ENCODE measurements at places on chromosomes 2 and 18.

- DNase-seq: no peak
Measured at GRCh38 chr2:567496-567864, 109.7 kb downstream of the TMEM18 start.

- no peak for DNase-seq
Measured at GRCh38 chr2:58553937-58554336, 312.8 kb upstream of the FANCL start.

- no peak for DNase-seq
Measured at GRCh38 chr2:206154197-206154596, 5.0 kb downstream of the NDUFS1 start.

GRCh38 chr2:154452906-154453493 is 245.5 kb upstream of the KCNJ3 start:
- no peak for DNase-seq

- DNase-seq: no peak
Measured at GRCh38 chr2:174654419-174654941, 56.9 kb upstream of the WIPF1 start.

- peak; percentile 13 for DNase-seq
Measured at GRCh38 chr2:134603966-134604365, 114.8 kb downstream of the TMEM163 start.

- no peak for DNase-seq
Measured at GRCh38 chr2:241728627-241729026, 5.8 kb upstream of the D2HGDH start.

GRCh38 chr2:43524177-43524965 is 71.5 kb downstream of the THADA start:
- DNase-seq: no peak

GRCh38 chr2:96109931-96110511 is 6.3 kb downstream of the ADRA2B start:
- no peak for DNase-seq

DNA sequence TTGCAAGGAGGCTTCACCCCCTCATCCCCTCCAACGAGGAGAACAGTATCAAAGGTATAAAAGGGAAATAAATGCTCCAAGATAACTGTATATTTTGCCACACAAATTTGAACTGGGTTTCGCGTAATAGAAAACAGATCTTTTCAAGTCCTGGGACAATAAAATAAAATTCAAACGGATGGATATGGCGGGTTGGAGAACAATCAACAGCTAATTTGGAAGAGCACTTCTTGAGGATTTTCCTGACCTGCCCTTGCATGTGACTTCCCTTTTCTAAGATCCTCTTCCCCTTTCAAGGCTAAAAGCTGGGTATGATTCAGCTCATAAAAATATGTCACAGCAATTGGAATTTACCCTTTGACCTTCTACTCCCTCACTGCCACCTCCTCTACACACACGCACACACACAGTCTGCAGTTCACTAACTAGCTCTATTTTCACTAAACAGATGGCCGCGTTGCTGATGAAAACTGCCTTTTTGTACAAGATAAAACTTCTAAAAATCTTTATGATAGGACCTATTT is 386.9 kb downstream of the FIGN start:
- DNase-seq: peak; percentile 33

GRCh38 chr2:81445176-81445575 is 1140.6 kb upstream of the LRRTM1 start:
- DNase-seq: no peak

DNA sequence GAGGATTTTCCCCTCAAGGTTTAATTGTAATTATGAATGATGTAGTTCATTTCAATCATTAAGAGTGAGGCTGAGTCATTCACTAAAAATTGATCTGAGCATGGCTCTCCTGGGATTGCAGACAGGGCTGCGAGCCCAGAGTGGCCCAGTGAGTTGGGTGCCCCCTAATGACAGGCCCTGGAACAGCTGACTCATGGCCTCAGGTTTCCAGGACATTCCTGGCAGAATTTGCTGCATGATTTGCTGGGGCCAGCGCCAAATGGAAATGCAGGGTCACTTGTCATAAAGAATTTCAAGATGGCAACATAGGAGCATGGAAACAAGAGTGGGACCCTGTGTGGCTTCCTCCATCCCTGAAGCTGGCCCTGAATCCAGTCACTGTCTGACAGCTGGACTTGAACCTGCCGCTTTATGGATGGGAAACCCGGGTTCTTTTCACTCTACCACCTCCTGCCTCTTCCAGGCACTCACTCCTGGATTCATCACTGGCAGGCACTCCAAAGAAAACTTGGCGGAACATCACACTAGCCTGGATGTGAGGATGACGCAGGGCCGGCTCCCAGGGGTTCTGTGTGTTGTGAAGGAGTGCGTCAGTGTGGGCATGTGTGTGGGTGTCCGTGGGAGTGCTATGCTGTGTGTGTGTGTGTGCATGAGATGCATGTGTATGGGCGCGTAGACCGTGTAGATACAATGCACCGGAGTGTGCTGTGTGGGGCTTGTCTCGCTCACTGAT is 15.2 kb downstream of the OTOF start:
- peak; percentile 45 for DNase-seq

GRCh38 chr2:175068534-175068933 is 63.4 kb upstream of the CHN1 start:
- DNase-seq: no peak

DNA sequence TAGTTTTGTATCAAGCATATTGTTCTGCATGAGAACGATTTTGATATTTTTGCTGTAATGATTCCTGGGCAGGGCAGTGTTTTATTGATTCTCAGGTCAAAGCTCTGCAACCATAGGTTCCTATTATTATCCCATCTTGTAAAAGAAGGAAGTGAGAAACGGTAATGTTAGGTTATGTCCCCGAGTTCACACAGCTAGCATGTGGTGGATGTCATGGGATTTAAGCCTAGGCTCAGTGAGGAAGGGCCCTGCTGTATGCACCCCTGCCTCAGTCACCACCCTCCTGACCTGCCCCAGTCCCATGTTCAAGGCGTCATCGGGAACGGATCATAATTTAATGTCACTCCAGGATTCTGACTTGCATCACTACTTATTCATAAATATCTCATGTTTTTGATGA is 10.7 kb downstream of the ACP1 start:
- no peak for DNase-seq

DNA sequence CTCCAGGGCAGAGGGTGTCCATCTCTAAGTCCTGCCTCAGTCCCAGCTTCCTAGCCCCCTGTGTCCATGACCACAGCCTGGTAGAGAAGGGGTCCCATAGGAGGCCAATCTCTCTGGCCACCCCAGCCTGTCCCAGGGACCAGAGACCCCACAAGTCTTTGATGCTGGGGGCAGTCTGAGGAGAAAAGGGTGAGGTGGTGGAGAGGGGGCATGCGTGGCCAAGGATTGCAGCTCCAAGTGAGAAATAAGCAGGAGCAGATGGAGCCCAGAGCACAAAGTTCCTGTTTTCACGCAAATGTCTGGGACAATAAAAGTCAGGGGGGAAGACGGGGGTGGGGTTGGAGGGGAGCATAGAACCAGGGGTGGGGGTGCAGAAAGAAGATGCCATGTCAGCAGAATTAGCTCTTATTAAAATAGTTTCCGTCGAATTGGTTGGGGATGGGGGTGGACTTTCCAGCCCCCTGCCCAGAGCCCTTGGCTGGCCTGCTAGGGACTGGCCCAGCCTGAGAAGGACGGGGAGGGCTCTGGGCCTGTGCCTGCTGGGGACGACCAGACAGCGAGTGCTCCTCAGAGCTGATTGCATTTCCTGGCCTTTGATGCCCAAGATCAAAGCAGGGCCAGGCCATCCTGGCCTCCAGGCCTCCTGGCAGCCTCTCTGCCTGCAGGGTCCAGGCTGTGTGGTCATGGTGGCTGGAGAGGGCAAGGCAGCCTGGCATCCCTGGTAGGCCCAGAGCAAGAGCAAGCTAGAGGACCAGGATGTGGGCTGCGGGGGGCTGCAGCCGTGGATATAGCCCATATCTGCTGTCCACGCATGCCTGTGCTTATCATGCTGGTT is 337.1 kb downstream of the DYSF start:
- DNase-seq: no peak

GRCh38 chr2:23204685-23205242 is 180.2 kb upstream of the KLHL29 start:
- DNase-seq: no peak

GRCh38 chr2:45323344-45323743 is 287.7 kb downstream of the SRBD1 start:
- DNase-seq: no peak

GRCh38 chr2:42890791-42891355 is 98.5 kb upstream of the HAAO start:
- no peak for DNase-seq

- no peak for DNase-seq
Measured at GRCh38 chr18:23682045-23682444, 7.2 kb upstream of the LAMA3 start.

GRCh38 chr2:176488431-176488830 is 219.2 kb downstream of the MTX2 start:
- no peak for DNase-seq

GRCh38 chr2:109336296-109336695 is 207.3 kb downstream of the SH3RF3 start:
- DNase-seq: no peak

GRCh38 chr2:63058144-63058920 is 7.7 kb downstream of the OTX1 start:
- DNase-seq: no peak

- no peak for DNase-seq
Measured at GRCh38 chr2:167575276-167575675, 672.1 kb downstream of the STK39 start.

GRCh38 chr2:102726128-102727087 is 35.4 kb upstream of the TMEM182 start:
- DNase-seq: no peak

- DNase-seq: no peak
Measured at GRCh38 chr2:138137949-138138348, 173.7 kb downstream of the HNMT start.

GRCh38 chr2:113720167-113720566 is 36.3 kb downstream of the SLC35F5 start:
- DNase-seq: no peak

DNA sequence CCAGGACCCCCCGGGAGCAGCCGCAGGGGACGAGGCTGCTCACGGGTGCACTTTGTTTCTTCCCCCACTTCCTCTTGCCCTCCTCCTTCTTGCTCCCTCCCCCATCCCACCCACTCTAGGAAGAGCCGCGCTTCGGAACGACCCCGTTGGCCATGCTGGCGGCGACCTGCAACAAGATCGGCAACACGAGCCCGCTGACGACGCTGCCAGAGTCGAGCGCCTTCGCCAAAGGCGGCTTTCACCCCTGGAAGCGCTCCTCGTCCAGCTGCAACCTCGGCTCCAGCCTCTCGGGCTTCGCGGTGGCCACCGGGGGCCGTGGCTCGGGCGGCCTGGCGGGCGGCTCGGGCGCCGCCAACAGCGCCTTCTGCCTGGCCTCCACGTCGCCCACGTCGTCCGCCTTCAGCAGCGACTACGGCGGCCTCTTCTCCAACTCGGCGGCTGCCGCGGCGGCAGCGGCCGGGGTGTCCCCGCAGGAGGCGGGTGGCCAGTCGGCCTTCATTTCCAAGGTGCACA is 1.3 kb downstream of the SP9 start:
- peak; percentile 65 for DNase-seq

GRCh38 chr2:2232167-2232566 is 98.9 kb downstream of the MYT1L start:
- no peak for DNase-seq

DNA sequence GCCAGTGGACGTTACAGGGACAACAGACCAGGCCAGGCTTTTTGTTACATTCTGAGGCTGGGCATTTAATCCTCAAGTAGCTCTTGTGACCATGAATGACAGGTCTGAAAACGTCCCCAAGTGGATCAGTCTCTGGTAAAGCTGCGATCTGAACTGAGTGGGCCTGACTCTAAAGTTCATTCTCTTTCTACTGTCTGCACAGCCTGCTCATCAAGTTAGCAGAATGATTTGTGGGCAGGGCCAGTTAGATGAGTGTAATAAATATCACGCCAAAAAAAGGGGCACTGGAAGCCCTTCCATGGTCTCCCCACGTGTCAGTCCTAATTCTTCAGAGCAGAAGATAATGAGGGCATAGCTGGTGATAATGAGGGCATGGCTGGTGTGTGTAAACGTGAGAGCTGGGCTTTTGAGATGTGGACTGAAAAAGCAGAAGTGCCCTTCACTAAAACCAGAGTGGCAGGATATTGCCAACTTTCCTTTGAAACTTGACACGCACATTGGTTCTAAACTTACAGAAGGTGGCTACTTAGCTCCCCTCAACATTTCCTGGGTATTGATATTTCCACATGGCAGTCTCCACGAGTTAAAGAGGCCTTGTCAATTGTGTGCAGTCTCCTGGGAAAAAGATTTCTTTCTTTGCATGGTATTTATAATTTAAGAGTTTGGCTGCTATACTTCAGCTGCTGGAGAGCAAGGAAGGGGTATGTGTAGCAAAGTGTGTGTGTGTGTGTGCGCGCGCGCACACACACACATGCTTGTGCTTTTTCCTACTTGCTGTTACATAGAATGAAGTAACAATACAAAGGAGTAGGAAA is 72.7 kb upstream of the LYPD6B start:
- DNase-seq: no peak

DNA sequence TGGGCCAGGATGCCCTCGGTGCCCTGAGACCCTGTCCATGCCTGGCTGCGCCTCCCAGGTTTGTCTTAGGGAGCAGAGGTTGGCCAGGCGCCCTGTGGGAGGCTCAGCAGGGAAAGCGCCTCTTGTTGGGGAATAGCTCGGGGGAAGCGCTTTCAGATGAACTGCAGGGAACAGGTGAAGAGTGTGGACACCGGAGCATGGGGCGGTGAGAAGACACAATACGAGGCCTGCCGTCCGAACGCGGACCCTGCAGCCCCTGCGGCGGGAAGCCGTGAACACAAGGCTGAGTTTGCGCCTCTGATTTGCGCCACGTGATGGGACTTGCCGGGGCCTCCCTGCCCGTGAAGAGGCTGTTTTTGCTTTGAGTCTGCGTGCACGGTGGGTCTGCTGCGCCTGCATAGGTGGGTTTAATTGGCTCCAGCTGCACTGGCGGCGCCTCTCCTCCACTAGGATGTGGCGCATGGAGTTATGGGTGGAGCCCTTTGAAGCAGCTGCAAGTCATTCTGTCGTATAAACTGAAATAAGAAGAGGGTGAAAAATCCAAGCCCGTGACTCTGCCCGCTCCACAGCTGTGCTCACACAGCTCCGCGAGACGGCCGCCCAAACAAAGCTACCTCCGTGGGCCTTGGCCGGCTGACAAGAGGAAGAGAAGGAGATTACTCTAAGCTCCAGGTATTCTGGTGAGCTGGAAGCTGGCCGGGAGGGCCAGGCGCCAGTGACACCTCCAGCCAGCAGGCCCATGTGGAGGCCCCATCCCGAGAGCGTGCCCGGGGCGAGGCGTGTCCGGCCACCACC is 103.5 kb upstream of the CTDP1 start:
- no peak for DNase-seq

- no peak for DNase-seq
Measured at GRCh38 chr2:142603759-142604158, 273.7 kb upstream of the KYNU start.

- DNase-seq: no peak
Measured at GRCh38 chr18:61643884-61644647, 248.7 kb downstream of the RNF152 start.

- DNase-seq: no peak
Measured at GRCh38 chr2:195677884-195678283, 20.9 kb downstream of the SLC39A10 start.

- no peak for DNase-seq
Measured at GRCh38 chr2:152443771-152444170, 108.8 kb downstream of the FMNL2 start.
